Stimulated activated CD4-positive, alpha-beta T cell treated with anti-CD3 and anti-CD28 coated beads, Interleukin-2, amount 100 ng/mL, for 24 hours (primary cell): ENCODE measurements at places on chromosomes 4 and X.

DNA sequence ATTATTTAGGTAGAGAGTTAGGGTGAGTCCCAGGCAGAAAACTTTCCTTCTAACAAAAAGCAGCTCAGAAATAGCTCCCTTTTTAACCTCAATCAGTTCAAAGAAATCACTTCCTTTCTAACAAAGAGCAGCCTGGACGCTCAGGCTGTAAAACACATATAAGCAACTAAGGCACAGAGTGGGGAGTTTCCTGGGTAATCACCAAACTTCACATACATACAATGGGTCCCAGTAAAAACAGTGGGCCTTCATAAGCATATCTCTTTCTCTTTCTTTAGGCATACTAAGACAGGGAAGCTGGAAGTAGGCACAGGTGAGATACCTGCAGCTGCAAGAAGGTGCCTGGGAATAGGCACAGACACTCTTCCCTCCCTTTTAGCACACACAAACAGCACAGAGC lies 4.9 kb upstream of the NAF1 start:
- no peak for DNase-seq

DNA sequence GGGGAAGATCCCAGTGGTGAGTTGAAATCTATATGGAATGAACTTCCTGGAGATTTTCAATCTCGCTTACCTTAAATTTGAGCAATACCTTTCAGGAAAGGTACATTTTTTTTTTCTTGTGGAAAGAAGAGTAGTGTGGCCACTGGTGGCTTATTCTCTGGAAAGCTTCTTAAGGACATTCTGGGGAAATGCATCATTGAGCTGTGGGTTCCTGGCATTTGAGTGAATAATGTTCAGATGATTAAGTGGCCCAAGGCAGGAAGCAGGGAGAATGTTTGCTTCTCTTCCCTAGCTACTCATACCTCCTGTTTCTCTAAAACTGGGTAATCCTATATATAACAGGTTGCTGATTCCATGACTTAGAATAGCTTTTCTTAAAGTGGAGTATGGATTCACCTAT lies 31.8 kb downstream of the STAG2 start:
- DNase-seq, result no peak

- DNase-seq, result no peak
Measured at GRCh38 chrX:25156832-25157231, 141.1 kb upstream of the ARX start.

DNA sequence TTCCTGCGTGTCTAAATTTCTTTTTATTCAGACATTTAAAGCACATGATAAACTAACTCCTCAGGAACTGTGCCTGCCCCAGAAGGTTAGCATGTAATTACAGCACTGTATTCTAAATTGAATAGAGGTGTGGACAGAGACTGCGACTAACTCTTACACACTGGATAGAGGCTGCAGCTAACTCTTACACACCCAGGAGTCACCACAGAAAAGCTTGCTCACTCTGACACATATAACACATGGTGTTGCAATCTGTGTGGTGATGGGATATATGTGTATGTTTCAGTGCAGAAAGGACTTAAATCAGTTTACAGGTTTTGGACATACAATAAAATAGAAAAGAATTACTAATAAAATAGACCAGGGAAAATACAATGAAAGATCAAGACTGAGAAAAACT lies 41.5 kb downstream of the SMAD1 start:
- DNase-seq, result no peak

GRCh38 chr4:37891260-37892159 lies 626 bp downstream of the TBC1D1 start:
- peak; percentile 53 for DNase-seq

GRCh38 chrX:71514367-71515037 lies 18.4 kb upstream of the OGT start:
- DNase-seq, result no peak

- no peak for DNase-seq
Measured at GRCh38 chr4:99381588-99382175, 29.1 kb upstream of the ADH1C start.
